ENCODE measurements at places on chromosomes 7 and 10.

DNA sequence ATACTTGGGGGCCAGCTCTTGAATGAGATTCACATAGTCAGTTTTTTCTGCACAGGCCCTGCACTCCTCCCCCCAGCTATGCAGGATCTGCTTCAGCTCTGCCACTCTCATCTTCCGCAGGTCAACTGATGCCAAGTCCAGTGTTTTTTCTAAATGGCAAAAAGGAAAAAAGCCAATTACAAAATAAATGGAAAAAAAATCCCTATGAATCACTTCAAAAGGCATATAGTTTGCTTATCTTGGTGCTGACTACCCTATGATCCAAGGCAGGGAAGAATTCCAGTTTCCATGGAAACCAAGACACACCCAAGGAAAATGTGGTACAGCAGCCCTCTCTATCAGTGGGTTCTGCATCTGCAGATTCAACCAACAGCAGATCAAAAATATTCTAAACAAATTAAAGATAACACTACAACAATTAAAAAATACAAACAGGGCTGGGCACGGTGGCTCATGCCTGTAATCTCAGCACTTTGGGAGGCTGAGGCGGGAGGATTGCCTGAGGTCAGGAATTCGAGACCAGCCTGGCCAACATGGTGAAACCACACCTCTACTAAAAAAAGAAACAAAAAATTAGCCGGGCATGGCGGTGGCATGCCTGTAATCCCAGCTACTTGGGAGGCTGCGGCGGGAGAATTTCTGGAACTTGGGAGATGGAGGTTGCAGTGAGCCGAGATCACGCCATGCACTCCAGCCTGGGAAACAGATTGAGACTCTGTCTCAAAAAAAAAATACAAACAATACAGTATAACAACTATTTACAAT lies 17.6 kb downstream of the CDNF start:
- DNase-seq: no peak

GRCh38 chr10:128972036-128972405 lies 495.0 kb upstream of the MGMT start:
- no peak for DNase-seq

GRCh38 chr7:113694149-113694548 lies 224.7 kb downstream of the PPP1R3A start:
- DNase-seq: no peak

GRCh38 chr10:71478813-71479365 lies 82.2 kb downstream of the CDH23 start:
- no peak for DNase-seq

DNA sequence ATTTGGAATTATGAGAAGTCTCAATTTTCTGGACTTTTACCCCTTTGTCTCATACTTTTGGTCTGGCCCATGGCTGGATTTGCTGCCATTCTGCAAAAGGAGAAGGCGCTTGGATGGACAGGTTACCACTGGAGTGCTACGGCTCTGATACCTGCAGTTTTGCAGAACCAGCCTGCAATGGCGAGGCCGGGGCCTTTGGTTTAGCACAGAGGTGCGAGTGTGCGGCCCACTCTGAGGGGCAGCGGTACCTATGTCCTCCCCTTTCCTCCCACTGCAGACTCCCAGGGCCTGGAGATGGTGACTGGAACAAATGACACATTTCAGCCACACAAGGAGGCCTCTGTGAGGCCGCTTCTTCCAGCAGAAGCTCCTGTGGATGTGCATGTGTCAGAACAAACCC lies 11.9 kb downstream of the ZNF777 start:
- no peak for DNase-seq

- DNase-seq: no peak
Measured at GRCh38 chr10:18273039-18273438, 132.8 kb downstream of the CACNB2 start.

DNA sequence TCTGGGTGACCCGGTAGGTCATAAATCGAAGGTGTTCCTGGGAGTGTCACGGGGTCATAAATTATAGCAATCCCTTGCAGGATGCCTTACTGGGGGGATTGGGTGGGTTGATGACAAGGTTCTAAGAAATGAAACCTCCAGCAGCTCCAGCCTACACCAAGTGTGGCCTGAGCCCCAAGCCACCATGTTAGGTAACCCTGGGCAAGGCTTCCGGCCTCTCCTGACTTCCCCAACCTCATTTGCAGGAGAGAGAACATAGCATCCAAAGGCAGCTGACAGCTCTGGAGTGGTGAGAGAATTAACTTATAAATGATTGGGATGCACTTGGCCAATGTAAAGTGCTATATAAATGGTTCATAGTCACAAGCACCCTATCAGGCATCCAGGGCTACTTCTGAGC lies 52.8 kb upstream of the TMEM273 start:
- DNase-seq: no peak

DNA sequence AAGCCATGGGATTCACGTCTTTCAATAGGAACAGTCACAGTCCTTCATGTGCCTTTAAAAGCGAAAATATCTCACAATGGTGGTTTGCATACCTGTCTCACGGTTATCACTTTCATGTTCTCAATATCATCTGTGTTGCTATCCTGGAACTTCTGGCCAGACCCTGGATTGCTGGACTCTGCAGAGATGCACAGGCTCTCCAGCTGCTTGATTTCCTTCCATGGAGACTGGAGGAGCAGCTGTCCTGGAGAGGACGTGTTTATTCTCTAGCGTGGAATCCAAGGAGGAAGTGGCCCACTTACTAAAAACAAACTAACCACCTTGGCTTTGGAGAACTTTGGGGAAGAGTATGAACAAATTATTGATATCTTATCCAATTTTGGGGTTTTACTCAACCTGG lies 16.5 kb downstream of the BTBD16 start:
- no peak for DNase-seq

GRCh38 chr7:42192851-42193461 lies 44.1 kb downstream of the GLI3 start:
- no peak for DNase-seq

DNA sequence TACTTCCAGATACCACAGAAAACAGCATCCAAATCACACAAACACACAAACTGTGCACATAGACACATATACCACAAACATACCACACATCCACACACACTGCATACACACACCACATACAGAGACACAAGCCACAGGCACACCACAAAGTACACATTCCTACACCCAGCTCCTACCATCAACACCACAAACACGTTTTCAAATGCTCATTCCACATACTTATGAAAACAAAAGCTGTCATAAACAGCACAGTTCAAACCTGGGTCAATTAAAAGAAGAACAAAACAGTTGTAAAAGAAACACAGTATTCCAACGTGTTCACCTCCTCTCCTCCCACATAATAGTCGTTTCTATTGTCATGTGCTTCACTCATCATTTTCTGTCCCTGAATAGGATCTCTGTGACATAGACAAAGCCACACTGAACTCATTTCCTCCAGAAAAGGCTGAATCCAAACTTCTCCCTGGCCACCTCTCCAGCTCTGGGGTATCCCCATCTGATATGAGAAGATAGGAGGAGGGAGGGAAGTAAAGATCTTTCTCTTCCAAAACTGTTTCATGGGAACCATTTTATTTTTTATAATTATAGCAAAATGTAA lies 89.2 kb downstream of the CXCL12 start:
- no peak for DNase-seq

DNA sequence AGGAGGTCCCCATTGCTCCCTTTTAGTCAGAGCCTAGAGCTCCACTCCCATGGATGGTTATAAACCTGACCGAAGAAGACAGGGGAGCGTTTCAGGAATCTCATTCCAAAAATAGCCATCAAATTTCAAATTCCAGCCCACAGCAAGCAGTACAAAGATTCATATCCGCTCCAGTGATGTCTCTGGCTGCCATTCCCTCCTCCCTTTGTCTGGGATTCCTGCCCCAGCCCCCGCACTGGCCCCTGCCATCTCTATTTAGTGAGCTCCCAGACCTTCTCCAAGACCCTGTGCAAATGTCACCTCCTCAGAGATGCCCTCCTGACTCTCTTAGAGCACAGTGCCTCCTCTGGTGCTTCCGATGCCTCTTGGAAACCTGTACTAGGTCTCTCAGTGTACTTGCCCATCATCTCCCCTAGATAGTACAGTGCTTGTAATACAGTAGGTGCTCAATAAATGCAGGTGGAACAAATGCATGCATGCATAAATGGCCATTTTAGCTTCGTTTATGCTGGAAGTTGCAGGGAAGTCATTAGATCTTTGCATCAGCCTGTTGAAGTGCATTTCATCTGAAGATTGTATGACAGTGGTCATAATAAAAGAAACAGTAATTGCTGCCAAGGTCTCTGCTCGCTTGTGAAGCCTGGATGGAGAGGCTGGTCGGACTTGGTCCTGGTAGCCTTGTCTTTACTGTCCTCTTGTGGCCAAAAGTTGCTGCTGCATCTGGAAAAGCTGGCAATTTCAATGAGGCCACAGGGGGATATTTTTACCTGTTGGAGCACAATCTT lies 32.0 kb upstream of the HABP2 start:
- DNase-seq: no peak

GRCh38 chr7:155965010-155965409 lies 152.7 kb upstream of the SHH start:
- no peak for DNase-seq

- no peak for DNase-seq
Measured at GRCh38 chr10:3068968-3069737, 1.8 kb downstream of the PFKP start.

DNA sequence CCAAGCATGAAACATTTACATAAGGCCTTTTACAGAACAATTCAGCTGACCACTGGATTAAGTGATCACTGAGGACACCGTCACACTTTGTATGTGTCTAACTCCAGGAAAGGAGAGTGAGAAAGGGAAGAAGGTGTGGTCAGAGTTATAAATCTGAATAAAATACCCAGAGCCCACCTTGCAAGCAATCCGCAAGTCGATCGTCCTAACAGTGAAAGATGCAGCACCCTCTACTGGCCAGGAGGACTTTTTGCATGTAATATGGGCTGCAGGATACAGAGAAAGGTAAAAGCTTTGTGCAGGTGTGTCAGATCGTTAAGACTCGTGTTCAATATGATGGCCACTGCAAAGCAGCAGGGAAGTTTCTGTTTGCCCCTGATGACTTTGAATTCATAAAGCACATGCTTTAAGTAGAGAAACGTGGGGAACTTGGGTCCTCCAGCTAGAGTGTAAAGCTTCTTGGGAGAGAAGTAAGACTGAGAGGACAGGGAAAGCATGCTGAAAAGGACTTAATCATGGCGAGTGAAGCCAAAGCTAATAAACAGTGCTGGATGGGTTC lies 68.5 kb upstream of the BMPER start:
- DNase-seq: no peak

GRCh38 chr10:15571575-15571974 lies 148.1 kb downstream of the ITGA8 start:
- DNase-seq: no peak

Measured in activated CD4-positive, alpha-beta T cell treated with anti-CD3 and anti-CD28 coated beads for 1 hour (primary cell).